ENCODE measurements at places on chromosomes 11 and 22. TPM values are rescaled to one million over a fixed set of nuclear protein-coding genes. Genes with fewer than 3 reads are reported as not detected.

BEST1 gene
- 1.0 TPM for total RNA-seq

- DNase-seq: no peak
Observed at GRCh38 chr11:115660030-115660805, 156.0 kb upstream of the CADM1 start.

DNA sequence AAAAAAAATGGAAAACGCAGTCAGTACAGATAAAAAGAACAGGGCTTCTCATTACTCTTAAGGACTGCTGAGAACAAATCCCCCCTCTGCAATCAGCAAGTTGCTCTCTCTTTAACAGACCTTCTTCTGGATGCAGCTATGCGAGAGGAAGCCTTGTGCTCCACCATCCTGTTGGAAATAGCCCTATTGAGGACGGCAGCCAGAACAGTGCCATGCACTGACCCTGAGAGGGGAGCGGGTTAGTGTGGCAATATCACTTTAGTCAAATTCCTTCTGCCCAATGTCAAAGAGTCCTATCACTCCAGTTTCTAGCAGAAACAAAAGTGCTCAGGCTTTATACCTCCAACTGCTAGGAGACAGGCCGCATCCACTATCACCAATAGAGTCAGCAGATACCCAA, 6.9 kb downstream of the RBM4B start:
- no peak for DNase-seq

DNA sequence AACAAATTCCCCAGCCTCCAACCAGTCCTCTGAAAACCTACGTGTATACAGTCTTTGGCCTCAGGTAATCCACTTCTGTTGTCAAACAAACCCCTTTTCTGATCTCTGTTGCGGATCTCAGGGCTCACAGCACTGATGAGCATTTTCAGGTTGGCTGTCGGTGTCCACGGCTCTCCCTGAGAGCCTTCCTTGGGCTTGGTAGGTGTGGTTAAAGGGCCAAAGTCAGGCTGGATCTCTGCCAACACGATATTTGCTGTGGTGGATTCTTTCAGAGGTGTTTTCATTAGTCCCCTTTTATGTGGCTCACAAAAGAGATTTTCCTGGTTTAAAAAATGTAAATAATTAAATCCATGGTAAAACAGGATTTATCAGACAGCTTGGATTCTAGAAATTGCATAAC, 2.9 kb downstream of the E2F8 start:
- DNase-seq: no peak

LMNTD2 gene
- 4.7 TPM for total RNA-seq

GRCh38 chr11:133163463-133164419, 368.6 kb downstream of the OPCML start:
- DNase-seq: peak; percentile 12

RAG2 gene
- total RNA-seq: not detected

DNA sequence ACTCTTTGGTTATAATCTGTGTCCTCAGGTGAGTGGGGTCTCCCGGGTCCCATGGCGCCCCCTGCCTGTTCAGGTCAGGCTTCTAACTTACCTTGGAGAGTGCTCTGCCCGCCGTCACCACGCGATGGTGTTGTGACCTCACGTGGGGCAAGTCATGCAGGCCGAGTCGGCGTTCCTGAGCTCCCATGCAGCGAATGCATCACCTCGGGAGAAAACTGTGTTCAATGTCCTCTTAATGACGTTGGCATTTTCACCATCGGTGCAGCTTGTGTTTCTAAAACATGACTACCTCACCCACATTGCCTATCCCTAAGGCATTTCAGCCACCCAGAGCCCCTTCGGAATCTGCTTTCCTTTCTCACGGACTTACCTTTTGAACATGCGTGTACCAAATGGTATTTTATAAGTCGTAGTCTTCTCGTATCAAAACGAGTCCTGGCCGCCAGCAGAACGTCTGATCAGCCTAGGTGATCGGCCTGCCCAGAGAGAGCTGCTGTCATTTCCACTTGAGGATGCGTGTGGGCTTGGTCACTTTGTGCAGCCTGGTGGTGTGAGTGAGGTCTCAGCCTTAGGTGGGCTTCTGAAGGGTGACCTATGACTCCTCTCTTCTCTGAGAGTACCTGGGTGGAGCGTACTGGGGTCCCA, 64.8 kb downstream of the TBC1D22A start:
- no peak for DNase-seq

- no peak for DNase-seq
Observed at GRCh38 chr11:36450110-36450572, 59.9 kb downstream of the TRAF6 start.

DNA sequence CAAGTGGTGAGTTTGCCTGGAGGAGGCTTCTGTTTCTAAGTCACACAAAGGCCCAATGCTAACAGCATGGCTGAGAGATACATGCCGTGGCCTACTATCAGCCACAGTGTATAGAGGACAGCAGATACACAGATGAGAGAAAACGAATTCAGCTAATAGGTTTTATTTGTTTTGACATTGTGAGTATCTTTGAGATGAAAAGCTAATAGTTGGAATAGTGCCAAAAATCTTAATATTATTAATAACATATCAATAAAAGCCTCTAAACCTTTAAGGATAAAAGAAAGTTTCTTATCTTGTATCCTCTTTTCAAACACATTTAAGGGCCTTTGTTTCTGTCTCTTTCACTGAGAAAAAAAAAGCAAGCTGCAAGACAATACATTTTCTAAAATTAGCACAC, 30.5 kb upstream of the OLFML1 start:
- no peak for DNase-seq

- DNase-seq: no peak
Observed at GRCh38 chr11:124663861-124664260, 9.7 kb downstream of the SIAE start.

GRCh38 chr11:125082611-125083311, 19.7 kb downstream of the SLC37A2 start:
- DNase-seq: peak; percentile 23

DNA sequence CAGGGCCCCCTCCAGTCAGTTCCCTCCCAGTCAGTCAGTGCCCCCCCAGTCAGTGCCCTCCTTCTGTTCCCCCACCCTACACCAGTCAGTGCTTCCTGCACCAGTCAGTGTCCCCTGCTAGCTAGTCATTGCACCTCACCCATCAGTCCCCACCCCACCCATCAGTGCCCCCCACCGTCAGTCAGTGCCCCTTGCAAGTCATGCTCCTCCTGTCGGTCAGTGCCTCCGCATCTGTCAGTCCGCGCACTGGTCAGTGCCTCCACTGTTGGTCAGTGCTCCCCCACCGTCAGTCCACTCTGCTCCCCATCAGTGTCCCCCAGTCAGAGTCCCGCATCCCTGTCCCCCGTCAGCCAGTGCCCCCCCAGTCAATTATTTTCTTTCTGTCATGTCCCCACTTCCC, 3.3 kb downstream of the PPP6R2 start:
- no peak for DNase-seq

GRCh38 chr11:46537121-46537520, 56.7 kb downstream of the AMBRA1 start:
- DNase-seq: no peak

GRCh38 chr22:50014053-50014501, 1.5 kb upstream of the IL17REL start:
- DNase-seq: no peak

DNA sequence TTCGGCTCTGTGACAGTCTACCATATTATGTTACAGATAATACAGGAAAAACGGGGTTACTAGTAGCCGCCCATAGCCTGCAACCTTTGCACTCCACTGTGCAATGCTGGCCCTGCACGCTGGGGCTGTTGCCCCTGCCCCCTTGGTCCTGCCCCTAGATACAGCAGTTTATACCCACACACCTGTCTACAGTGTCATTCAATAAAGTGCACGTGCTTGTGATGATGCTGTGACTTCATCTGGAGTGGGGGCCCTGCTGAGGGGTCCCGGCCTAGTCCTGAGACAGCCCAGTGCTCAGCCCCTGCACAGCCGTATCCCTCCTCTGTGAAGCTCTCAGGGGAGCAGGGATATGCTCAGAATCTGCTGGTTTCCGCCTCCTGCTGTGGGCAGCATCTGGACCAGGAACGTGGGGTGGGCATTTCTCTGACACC, 1.2 kb downstream of the IFITM1 start:
- DNase-seq: no peak

OR51I1 gene
- total RNA-seq: not detected

DNA sequence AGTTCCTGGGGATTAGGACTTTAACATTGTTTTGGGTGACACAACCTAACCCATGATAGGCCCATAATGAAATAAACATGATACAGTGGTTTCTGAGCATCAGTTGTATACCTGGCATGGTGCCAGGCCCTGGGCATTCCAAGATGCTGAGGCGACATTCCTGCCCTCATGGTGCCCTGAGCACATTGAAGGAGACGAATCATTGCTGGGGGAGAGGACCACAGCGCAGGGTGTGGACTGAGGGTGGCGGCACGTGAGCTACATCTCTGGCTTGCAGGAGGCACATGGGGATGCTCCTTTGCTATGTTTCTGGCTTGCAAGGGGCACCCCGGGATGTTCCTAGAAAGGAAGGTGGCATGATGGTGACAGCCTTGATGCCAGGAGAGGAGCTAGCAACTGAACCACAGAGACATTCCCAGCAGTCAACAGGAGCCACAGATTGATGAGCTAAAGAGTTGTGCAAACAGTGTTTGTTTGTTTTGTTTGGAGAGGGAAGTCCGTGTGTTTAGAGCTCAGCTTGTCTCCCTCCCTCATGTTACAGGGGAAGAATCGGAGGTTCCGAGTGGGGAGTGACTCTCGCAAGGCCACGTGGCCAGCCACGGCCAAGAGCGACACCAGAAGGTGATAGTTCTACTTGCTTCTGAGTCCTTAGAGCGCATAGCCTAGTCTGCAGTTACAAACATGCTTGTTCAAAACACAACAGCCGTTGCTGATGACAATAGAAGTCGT, 106.4 kb downstream of the MIAT start:
- no peak for DNase-seq

- DNase-seq: no peak
Observed at GRCh38 chr11:123061403-123062157, at the start of gene HSPA8. Gene HSPA8 (minus strand): TSS chr11:123062136. CDS start chr11:123061324, 812 bp downstream.

GRCh38 chr11:12602421-12602820, 71.8 kb upstream of the TEAD1 start:
- DNase-seq: no peak

- DNase-seq: no peak
Observed at GRCh38 chr22:48376936-48377712, 1450.5 kb downstream of the BRD1 start.

TP53I11 gene
- total RNA-seq: 58.9 TPM

MMP3 gene
- not detected for total RNA-seq

- DNase-seq: no peak
Observed at GRCh38 chr11:35740061-35740799, 77.7 kb downstream of the TRIM44 start.

PATE2 gene
- 0.27 TPM for total RNA-seq

CXCR5 gene
- total RNA-seq: 0.14 TPM

GRAP2 gene
- total RNA-seq: not detected
